ENCODE measurements at places on chromosomes 4 and X. TPM values are rescaled to one million over a fixed set of nuclear protein-coding genes. Genes with fewer than 3 reads are reported as not detected.
A peak's percentile ranks its signal among the peaks of the same experiment; 100 is the strongest.

Gene HMGB2
- 210 TPM for total RNA-seq

Gene MAPK10
- total RNA-seq: 0.72 TPM

DNA sequence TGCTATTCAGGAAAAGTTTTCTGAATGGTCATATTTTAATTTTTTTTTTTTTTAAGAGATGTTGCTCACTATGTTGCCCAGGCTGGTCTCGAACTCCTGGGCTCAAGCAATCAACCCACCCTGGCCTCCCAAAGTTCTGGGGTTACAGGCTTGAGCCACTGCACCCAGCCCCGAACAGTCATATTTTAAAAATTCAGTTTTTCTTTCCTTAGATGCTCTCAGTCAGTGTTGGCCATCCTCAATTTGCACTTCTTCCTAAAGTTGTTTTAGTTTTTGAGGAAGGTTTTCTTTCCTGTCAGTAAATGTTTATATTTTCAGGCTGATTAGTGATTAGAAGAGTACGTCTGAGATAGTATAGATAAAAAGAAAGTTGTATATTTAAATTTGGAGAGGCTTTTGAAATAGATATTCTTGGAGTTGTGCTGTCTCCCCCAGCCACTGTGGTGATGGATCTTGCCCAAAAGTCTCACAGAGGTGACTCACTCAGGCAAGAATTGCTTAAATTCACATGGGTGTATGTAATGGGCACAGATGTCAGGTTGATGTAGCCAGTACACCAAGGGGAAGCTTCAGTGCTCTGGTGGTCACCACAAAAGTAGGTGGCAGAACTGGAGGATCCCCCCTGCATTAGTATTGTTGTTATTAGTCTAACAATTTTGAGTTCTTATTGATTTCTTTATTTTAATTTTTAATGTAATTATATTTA, 72.2 kb upstream of the ELOVL6 start:
- no peaks in the 10 kb centered on the region for H3K36me3 ChIP-seq
- no peak overlapping the region for H3K4me3 ChIP-seq
- H3K4me1 ChIP-seq: no peaks in the 10 kb centered on the region
- DNase-seq: no peak

DNA sequence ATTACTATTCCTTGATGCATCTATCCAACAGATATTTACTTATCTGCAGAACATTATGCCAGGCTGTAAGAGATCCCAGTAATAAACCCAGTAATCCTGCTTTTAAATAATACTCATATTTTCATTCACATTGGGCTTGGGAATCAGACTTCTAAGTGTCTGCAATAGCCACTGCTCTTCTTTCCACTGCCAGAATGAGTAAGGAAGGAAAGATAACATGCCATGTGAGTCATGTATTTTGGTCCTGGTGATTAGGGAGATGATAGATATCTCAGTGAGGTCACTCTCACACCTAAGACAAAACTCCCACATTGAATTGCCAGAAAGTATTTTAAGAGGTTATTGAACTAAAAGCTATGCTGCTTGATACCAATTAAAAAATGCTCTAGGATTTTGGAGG, 13.9 kb upstream of the HEPH start:
- no peak overlapping the region for H3K4me3 ChIP-seq
- no peak overlapping the region for H3K27ac ChIP-seq
- no peak for DNase-seq
- H3K4me1 ChIP-seq: no peaks in the 10 kb centered on the region
- no peaks in the 10 kb centered on the region for H3K36me3 ChIP-seq
- H3K27me3 ChIP-seq: no peaks in the 10 kb centered on the region

DNA sequence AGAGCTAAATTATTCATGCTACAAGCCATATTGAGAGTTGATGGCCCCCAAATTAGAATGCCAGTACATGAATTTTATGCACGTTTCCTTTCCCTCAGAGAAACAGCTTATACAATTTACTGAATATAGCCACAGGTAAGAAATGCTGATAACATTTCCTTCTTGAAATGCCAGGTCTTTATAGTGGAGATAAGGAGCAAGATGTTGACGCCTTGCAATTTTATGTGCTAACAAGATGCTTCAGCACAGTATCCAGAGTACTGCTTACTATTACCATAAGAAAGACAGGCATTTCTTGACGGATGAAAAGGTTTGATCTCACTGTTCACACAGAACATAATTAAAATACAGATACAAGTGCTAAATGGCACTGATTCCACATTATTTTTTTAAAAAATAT, 223.2 kb upstream of the CTSO start:
- no peak overlapping the region for H3K27ac ChIP-seq
- no peak for DNase-seq
- no peaks in the 10 kb centered on the region for H3K36me3 ChIP-seq
- no peak overlapping the region for H3K4me3 ChIP-seq
- no peaks in the 10 kb centered on the region for H3K4me1 ChIP-seq
- no peaks in the 10 kb centered on the region for H3K27me3 ChIP-seq

- no peaks in the 10 kb centered on the region for H3K36me3 ChIP-seq
- no peaks in the 10 kb centered on the region for H3K4me1 ChIP-seq
- H3K27ac ChIP-seq: no peak overlapping the region
- peaks cover 2% of the 10 kb centered on the region for H3K27me3 ChIP-seq
These were observed 9.4 kb upstream of the MMAA start for GRCh38 chr4:145609481-145610427.

DNA sequence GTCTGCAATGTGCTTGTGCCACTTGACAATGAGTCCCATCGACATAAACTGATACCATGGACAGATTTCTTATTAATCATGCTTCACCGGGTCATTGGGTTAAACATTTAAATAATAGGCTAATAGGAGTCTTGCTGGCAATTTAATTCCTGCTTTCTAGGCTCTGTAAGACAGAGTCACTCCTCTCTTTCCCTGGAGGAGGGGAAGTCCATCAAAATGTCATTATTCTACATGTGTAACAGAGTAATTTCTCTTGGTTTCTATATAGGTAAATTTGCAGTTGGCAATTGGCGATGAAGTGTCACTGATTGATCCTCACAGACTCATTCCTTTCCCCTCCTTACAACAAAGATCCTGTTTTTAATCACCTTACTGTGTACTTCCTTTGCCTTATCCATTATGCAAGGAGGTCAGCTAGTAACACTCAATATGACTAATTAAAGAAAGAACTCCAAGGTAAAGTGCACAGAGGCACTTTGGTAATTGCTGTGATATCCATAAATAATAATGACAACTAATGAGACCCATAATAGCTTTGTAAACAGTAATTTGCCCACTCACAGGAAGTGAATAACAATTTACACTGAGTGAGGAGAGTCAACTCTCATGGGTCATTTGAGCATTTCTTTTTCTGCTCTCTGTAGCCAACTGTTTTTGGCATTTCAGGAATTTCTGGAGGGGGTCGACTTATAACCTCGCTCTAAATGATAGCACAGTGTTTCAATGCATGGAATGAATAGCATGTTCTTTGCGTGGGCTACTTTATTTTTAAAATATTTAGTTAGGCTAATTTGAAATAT, 184.0 kb downstream of the UGT8 start:
- H3K4me3 ChIP-seq: no peak overlapping the region
- H3K27me3 ChIP-seq: no peaks in the 10 kb centered on the region
- no peak overlapping the region for H3K27ac ChIP-seq
- no peaks in the 10 kb centered on the region for H3K4me1 ChIP-seq
- DNase-seq: no peak

DNA sequence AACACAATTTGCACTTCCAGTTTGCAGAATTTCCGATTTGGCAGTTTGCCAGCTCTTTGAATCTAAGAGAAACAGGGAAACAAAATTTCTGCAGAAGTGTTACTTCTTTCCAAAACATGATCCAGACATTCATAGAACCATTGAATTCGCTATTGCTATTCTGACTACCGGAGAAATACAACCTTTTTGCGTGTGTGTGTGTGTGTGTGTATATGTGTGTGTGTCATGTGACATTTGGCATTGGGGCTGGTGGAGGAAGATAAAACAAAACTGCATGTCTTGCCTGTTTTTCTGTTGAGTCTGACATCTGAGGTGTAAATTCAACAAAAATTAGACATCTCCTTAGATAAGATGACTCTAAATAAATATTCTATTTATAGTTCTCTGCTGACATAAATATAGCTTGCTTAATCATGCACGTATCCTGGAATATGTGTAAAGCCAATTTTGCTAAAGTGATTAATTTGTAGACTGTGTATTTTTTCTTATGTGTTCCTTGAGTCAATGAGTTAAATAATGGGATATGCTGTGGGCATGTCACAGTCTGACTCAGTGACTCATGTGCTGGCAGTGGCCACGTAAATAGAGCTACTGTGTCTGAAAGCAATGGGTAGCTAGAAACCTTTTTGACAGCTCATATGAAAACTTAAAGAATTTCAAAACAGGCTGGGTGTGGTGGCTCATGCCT, 98.9 kb downstream of the HPGD start:
- H3K36me3 ChIP-seq: no peaks in the 10 kb centered on the region
- H3K27me3 ChIP-seq: no peaks in the 10 kb centered on the region
- no peak overlapping the region for H3K4me3 ChIP-seq
- DNase-seq: no peak
- H3K27ac ChIP-seq: no peak overlapping the region

Gene CXCL10
- total RNA-seq: not detected

DNA sequence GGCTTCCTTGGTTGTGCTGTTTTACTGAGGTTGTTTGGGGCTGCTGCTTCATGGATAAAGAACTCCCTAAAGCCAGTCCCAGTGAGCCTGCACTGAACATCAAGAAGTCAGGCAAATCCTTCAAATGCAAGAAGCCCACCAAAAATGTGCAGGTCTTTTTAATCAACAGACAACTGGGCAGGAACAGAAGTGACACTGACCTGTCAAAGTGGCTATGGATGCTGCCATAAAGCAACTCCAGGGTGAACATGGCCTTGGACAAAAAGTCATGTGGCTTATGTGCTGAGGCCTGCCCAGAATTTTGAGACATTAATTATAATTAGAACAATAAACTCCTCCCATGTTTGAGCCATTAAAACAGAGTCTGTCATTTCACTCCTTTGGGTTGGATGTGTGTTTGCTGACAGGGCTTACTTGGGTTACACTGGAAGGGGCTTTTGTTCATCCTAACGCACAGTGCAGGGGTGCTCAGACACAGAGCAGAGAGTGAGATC, at the start of gene ETDC:
TSS of gene ETDC (plus strand) at position 51 of the 494 bp plus-strand sequence. CDS start at position 51, 0 bp downstream.
- H3K4me3 ChIP-seq: no peak within 1 kb of the TSS
- H3K27me3 ChIP-seq: no peaks in the 10 kb centered on the region

Gene YY2
- 0.67 TPM for total RNA-seq

GRCh38 chrX:150362599-150363481, at the start of gene MAMLD1:
Gene MAMLD1, plus strand, starts transcription at chrX:150363317. Its CDS starts 82,200 bp downstream, at chrX:150445517.
- no peaks in the 10 kb centered on the region for H3K36me3 ChIP-seq
- peaks cover 36% of the 10 kb centered on the region for H3K4me1 ChIP-seq
- H3K4me3 ChIP-seq: peak within 1 kb of the TSS; percentile 59
- no peak within 1 kb of the TSS for H3K27ac ChIP-seq
- peaks cover 8% of the 10 kb centered on the region for H3K27me3 ChIP-seq
- DNase-seq: no peak

All from CD4-positive, CD25-positive, alpha-beta regulatory T cell (primary cell).